Astrocyte (in vitro differentiated cells and primary cell): ENCODE measurements at places on chromosomes 1 and 21.

- no peak for DNase-seq
These were observed 1072.2 kb downstream of the BRINP3 start for GRCh38 chr1:189405419-189405818.

DNA sequence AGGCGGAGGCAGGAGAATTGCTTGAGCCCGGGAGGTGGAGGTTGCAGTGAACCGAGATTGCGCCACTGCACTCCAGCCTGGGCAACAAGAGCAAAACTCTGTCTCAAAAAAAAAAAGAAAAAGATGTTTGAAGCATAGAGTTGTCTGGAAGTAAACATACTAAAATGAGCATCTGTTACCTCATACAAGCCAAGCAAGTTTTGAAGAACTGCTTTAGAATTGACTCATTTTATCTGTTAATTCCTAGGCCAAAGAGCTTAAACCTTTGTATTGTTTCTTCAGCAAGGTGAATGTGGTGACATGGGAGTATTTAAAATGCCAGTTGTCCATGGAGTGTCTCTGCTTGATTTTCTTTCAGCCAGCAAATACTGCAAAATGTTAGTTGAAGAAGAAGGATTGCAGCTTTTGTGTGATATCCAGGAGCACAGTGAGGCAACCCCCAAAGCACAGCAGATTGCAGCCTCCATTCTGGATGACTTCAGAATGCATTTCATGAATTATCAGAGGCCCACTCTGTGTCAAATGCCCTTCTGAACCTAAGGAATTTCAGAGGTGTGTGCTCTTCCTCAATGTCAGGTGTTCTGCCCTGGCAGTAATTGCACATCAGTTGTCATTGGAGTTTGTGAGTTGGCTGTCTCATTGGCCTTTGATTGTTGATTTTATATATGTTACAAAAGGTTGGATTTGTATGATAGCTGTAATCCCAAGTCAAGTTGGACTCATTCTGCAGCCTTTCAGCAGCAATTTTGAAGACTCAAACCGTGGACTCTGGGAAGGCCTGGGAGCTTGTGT is 28.9 kb downstream of the ECHDC2 start:
- no peak for DNase-seq

DNA sequence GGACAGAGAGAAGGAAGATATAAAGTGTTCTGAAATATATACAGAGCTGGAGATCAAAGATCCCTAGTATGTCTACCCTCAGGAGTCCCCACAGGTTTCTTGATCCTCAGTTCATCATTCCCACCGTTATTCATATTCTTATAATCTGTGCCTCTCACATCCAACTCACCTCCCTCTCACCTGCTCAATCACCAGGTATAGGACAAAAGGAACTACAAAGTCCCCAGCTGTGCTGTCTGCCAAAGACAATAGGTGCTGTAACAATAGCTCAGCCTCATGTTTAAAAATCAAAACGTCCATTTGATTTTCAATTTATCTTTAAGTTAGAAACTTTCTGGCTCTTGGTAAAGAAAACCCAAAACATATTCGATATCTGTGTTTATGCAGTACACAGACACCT is 121.1 kb upstream of the PKN2 start:
- DNase-seq = no peak

DNA sequence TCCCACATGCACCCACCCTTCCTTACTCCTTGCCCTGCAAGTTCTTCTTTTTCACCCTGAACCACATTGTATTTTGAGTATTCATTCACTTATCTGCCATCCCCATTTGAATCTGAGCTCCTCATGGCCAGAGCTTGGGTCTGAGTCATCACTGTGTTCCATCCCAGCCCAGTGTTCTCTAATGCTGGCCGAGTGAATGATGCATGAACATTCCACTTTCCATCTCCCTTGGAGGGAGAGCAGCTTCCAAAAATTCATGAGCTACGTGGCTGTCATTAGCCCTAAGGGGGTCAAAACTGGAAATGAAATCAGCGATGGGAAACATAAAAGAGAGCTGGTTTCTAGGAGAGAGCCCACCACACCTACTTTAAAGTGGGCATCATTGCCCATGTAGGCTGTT is 187.0 kb upstream of the USP24 start:
- DNase-seq = peak; percentile 73

GRCh38 chr1:224106568-224107281 is 7.2 kb upstream of the FBXO28 start:
- peak; percentile 28 for DNase-seq

- DNase-seq = peak; percentile 41
These were observed 73.5 kb upstream of the LRRC7 start for GRCh38 chr1:69494221-69494620.

DNA sequence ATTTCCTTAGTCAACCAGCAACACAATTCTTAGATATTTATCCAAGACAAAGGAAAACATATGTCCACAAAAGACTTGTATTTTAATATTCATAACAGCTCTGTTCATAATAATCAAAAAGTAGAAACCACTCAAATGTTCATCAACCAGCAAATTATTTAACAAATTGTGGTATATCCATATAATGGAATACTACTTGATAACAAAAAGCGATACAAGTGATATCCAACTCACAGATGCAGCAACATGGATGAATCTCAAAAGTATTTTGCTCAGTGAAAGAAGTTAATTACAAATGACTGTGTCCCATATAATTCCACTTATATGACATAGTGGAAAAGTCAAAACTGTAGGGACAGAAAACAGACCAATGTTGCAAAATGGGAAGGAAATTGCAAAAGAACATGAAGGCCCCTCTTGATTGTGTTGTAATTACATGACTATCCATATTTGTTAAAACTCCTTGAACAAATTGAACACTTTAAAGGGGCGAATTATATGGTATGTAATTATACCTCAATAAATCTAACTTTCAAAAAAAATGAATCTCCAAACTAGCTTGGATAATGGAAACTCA is 116.9 kb downstream of the EDEM3 start:
- no peak for DNase-seq

DNA sequence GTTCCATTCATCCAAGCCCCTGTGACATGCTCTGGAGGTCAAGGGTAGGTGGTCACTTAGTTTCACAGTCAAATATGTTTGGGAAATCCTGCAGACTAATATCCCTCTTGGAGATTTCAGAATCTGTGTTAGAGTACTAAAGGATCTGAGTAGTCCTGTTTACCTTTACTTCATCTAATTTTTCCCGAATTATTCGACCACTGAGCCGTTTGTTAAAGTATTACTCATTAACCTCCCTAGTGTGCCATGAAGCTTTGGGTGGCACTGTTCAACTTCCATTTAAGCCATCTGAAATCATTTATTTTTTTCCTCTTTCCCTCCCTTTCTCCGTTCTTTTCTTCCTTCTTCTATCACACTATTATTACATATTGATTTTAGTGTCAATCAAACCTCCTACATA is 109.9 kb downstream of the NGF start:
- DNase-seq = no peak

- DNase-seq = no peak
These were observed 623.0 kb downstream of the NPHP4 start for GRCh38 chr1:5369223-5369622.

DNA sequence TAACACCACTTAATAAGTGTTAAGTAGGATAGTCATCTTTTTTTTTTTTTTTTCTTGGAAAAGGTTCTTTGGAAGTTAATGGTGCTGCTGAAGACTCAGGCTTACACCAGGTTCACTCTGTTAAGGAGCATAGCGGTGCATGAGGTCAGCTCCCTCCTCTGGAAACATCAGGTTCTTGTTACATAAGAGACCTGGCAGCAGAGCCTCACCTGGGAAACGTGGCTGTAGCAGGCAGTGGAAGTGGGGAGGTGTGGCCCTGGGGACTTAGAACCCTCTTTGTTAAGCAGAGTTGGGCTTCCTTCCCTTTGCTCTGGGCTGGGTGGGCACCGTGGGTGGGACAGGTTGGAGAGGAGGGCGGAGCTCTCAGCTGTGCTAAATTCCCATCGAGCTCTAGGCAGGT is 104.1 kb downstream of the CNIH3 start:
- DNase-seq = no peak

DNA sequence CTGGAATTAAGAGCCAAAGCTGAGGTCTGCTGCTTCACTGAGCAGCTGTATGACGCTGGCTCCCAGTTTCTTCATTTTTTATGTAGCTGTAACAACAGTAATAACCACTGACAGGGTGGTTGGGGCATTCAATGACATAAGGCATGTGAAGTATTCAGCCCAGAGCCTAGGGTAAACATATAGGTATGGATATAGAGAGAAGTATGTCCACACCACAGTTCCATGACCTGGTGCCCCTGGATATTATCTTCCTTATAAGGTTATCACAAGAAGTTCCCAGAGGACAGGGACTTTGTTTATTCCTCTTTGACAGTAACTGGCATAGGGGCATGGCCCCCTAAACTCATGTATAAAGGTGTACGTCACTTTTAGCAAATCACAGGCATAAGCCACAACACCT is 14.7 kb downstream of the RAB42 start:
- DNase-seq = no peak

GRCh38 chr1:192929597-192929996 is 120.8 kb downstream of the RGS2 start:
- no peak for DNase-seq

DNA sequence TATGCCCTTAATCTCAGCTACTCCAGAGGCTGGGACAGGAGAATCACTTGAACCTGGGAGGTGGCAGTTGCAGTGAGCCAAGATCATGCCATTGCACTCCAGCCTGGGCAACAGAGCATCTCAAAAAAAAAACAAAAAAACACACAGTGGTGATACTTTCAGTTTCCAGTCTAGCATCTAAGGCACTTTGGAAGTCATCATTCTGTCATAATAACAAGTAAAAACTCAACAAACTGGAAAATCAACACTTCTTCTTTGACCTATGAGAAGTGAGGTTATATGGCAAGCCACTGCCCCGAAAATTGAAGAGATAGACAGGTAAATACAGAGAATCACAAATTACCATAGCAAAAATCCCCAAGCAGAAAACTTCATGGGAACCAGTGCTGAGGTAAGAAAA is 51.9 kb downstream of the IL12RB2 start:
- no peak for DNase-seq

GRCh38 chr1:4027492-4028138 is 127.5 kb upstream of the C1orf174 start:
- DNase-seq = no peak

GRCh38 chr1:1157914-1158710 is 15.6 kb upstream of the TTLL10 start:
- peak; percentile 5 for DNase-seq

DNA sequence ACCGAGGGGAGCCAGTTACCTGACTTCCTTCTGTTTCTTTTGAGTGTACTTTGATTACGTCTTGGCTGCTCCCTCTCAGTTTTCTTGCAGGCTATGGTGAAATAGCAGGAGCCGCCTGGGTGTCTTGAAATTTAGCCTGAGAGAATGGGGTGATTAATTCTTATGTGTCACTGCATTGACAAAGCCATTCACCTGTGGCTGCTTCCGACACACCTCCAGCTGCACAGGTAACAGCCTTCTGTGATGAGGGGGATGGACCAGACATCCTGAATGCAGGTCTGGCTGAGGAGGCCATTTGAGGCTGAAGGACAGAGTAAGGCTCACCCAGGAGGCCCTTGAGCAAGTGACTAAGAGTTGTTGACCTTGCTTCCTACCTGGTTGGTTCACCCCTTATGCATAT is 16.5 kb downstream of the CACNA1E start:
- DNase-seq = no peak

GRCh38 chr1:36612121-36612520 is 129.4 kb upstream of the CSF3R start:
- no peak for DNase-seq

- DNase-seq = peak; percentile 30
These were observed 1.4 kb downstream of the PINK1 start for GRCh38 chr1:20634594-20635084.

DNA sequence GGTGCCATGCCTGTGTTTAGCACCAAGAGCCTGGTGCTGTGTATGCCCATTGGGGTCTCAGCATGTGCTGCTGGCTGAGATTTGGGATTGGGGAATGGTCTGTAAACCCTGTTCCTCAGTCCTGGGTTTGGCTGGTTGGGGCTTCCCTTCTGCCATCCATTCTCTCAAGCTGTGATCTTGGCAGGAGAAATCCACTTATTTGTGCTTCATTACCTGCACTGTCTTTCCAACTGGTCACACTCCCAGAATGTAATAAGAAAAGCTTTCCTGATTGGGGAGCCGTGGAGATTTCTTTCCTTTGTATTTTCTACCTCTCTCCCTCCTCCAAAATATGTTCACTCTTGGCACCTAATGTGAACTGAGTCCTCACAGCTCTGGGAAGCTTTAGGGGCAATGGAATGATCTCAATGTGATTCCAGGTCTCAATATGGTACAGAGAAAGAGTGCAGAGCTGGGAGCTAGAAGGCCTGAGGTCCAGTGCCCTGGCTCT is 23.0 kb upstream of the KCNA10 start:
- no peak for DNase-seq

- DNase-seq = peak; percentile 87
These were observed 5.2 kb downstream of the H6PD start for GRCh38 chr1:9239622-9240401.

DNA sequence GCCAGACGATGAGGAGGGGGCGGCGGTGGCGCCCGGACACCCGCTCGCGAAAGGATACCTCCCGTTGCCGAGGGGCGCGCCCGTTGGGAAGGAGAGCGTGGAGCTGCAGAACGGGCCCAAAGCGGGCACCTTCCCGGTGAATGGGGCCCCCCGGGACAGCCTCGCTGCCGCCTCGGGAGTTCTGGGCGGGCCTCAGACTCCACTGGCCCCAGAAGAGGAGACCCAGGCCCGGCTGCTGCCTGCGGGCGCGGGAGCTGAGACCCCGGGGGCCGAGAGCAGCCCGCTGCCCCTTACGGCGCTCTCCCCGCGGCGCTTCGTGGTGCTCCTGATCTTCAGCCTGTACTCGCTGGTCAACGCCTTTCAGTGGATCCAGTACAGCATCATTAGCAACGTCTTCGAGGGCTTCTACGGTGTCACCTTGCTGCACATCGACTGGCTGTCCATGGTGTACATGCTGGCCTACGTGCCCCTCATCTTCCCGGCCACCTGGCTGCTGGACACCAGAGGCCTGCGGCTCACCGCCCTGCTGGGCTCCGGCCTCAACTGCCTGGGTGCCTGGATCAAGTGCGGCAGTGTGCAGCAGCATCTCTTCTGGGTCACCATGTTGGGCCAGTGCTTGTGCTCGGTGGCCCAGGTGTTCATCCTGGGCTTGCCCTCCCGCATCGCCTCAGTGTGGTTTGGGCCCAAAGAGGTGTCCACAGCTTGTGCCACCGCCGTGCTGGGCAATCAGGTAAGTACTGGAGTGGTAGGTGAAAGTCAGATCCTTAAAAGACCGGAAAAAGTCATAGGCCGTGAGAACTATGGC is 588 bp downstream of the FLVCR1 start:
- peak; percentile 42 for DNase-seq

DNA sequence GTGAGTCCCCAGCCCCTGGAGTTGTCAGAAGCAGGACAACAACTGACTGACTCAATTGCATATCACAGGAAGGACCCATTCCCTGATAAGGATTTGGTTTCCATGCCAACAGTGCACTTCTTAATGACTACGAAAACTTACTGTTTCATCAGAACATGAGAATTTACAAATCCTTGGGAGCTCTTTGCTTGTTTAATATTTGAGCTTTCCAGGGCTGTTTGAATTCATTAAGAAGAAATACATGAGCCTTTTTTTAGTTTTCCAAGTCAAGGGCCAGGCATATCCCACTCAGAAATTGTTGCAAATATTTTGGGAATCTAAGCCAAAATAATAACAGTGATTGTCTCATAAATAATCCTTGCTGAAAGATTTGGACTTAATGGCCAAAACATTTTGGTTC is 27.2 kb upstream of the COL24A1 start:
- DNase-seq = peak; percentile 53
